ENCODE measurements at places on chromosomes 2 and 18. TPM values are rescaled to one million over a fixed set of nuclear protein-coding genes. Genes with fewer than 3 reads are reported as not detected.

The SULT1C4 gene
- 4.3 TPM for total RNA-seq

The ADGRF3 gene
- 0.49 TPM for total RNA-seq

The CAPN10 gene
- 37.1 TPM for total RNA-seq

The KLHL41 gene
- total RNA-seq = 1.3 TPM

The RSAD2 gene
- total RNA-seq = 20.0 TPM

DNA sequence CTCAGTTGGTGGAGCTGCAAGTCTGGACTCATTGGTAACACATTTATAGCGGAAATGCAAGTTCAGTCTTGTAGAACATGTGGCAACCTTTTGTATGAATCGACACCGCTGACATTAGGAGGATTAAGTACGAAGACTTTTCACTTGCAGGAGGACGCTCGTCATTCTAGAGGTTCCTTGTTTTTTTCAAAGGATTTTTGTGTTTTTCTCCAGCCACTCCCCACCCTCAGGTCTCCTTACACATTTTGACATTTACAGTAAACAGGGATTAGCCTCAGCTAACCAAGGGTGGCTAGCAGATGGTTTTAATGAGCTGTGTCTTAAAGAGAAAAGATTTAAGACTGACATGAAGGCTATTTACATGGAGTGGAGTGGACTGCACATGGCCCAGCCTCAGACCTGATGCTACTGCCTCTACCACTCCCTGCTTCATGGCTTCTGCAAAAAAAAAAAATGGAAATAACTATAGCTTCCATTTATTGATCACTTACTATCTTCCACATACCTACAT lies 173.8 kb downstream of the TRIB2 start:
- DNase-seq = no peak
- H3K4me1 ChIP-seq = peaks cover under 1% of the 10 kb centered on the region
- no peaks in the 10 kb centered on the region for H3K36me3 ChIP-seq
- H3K27me3 ChIP-seq = no peaks in the 10 kb centered on the region
- no peak overlapping the region for H3K4me3 ChIP-seq

DNA sequence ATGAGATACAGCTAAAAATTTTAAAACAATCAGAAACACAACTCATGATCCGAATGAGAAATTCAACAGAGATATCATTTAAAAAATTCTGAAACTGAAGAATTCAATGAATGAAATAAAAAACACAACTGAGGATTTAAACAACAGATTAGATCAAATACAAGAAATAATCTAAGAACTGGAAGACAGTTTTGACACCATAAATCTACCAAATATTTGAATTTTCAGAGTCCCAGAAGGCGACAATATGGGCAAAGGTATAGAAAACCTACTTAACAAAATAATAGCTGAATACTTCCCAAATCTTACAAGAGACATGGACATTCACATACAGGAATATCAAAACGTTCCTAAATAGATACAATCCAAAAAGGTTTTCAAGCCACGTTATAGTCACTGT lies 221.9 kb downstream of the OTX1 start:
- H3K27me3 ChIP-seq = no peaks in the 10 kb centered on the region
- H3K4me3 ChIP-seq = no peak overlapping the region
- no peaks in the 10 kb centered on the region for H3K36me3 ChIP-seq
- H3K27ac ChIP-seq = no peak overlapping the region
- no peak for DNase-seq

DNA sequence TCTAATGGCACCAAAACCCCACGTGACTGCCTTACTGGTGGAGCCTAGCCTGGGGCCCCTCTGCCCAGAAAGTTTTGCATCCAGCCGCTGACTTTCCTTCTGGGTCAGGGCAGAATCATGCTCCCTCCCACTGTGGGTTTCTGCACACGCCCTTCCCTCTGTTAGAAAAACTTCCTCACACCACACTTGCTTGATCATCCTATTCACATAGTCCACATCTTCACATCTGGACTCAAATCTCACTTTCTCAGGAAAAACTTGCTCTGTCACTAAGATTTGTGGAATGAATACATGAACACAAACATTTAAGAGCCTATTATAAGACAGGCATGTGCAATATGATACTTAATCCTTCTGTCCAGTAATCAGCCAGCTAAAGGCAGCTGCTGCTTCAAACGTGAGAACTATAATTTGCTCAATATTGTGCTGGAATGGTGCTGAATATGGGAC lies 274.7 kb downstream of the RND3 start:
- H3K4me3 ChIP-seq = no peak overlapping the region
- no peak for DNase-seq
- no peaks in the 10 kb centered on the region for H3K36me3 ChIP-seq
- no peak overlapping the region for H3K27ac ChIP-seq

DNA sequence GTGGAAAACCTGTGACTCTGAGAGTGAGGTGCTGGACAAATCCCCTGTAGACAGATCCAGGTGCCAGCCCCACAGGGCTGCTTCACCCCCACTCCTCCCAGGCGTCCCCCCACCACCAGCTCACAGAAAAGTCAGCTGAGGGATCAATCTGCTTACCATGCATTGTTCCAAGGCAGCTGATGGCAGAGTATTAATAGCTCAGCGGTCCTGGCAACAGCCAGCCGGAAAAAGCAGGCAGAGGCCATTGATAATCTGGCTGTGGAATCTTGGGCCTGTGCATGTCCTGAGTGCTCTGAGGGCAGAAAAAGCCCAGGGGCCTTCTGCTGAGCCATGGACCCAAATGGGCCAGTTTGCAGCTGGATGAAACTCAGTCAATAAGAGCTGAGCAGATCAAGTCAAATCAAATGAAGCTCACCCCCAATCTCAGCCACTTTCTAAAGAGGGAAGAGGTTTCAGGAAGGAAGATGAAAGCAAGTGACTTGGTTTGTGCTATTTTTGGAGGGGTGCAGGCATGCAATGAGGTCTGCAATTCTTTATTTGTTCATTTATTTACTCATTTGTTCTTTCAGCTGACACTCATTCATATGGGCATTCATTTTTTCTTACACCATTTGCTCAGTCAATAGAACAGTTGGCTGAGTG lies 63.4 kb downstream of the GYPC start:
- H3K36me3 ChIP-seq = no peaks in the 10 kb centered on the region
- no peak for DNase-seq
- no peak overlapping the region for H3K4me3 ChIP-seq
- peaks cover 7% of the 10 kb centered on the region for H3K4me1 ChIP-seq
- H3K27me3 ChIP-seq = no peaks in the 10 kb centered on the region

DNA sequence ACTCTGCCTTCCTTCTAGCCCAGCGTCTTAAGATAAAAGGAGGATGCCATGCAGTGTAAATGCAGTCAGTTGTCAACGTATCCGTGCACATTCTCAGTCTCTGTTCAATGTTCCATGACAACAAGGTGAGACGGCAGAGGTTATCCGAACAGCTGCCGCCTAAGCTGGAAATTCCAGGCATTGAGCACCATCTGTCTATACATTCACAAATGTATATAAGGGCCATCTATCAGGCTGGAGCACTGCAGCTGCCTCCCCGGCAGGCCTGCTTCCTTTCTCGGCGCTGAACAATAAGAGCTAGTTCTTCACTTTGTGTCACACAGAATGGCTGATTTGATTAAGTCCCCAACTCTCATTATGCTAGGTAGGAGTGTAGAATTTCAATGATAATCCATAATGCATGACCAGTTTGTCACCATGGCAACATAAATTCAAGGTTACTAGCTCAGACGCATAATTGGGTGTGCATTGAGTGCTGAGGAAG lies 282.2 kb upstream of the SOX11 start:
- no peak for DNase-seq
- H3K36me3 ChIP-seq = no peaks in the 10 kb centered on the region
- H3K27ac ChIP-seq = no peak overlapping the region
- H3K4me3 ChIP-seq = no peak overlapping the region
